ENCODE measurements at places on chromosomes 2 and 18. TPM values are rescaled to one million over a fixed set of nuclear protein-coding genes. Genes with fewer than 3 reads are reported as not detected.

- H3K27me3 ChIP-seq: peaks cover 54% of the 10 kb centered on the region
- DNase-seq: no peak
- no peaks in the 10 kb centered on the region for H3K4me1 ChIP-seq
- H3K36me3 ChIP-seq: no peaks in the 10 kb centered on the region
These were observed 9.2 kb downstream of the POU3F3 start for GRCh38 chr2:104863146-104863467.

Gene UCN
- total RNA-seq: 7.8 TPM

GRCh38 chr2:33607251-33607721 is 8.2 kb upstream of the FAM98A start:
- no peaks in the 10 kb centered on the region for H3K27me3 ChIP-seq
- H3K4me3 ChIP-seq: no peak overlapping the region
- no peak overlapping the region for H3K27ac ChIP-seq
- no peaks in the 10 kb centered on the region for H3K36me3 ChIP-seq
- H3K4me1 ChIP-seq: no peaks in the 10 kb centered on the region

DNA sequence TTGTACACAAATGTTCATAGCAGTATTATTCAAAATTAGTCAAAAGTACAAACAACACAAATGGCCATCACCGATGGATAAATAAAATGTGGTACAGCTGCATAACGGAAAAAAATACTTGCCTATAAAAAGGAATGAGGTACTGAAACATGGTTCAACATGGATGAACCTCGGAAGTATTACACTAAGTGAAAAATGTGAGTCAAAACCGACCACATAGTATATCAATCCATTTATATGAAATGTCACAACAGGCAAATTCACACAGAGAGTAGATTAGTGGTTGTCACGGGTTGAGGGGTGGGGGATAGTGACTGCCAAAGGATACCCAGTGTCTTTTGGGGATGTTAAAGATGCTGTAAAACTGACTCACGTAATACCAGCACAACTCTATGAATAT is 3.5 kb downstream of the SS18 start:
- DNase-seq: no peak
- H3K4me1 ChIP-seq: peaks cover 18% of the 10 kb centered on the region
- H3K27me3 ChIP-seq: no peaks in the 10 kb centered on the region

Gene CDKL4
- total RNA-seq: not detected

DNA sequence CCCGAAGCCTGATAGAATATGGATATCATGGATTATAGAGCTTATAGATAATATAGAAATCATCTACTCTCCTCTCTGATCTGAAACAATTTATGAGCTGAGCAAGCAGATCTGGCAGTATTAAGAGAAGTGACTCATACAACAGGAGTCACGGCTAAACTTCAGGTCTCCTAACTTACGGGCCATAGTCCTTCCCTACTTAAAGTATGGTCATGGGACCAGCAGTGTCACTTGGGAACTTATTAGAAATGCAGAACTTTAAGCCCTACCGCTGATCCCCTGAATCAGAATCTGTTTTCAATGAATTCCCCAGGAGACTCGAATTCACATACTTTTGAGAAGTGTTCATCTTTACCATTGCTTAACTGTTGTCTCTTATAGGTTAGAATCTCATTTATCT is 195.7 kb upstream of the FANCL start:
- no peaks in the 10 kb centered on the region for H3K36me3 ChIP-seq
- H3K27ac ChIP-seq: no peak overlapping the region
- no peak overlapping the region for H3K4me3 ChIP-seq
- DNase-seq: no peak

Gene CXCR2
- 0.46 TPM for total RNA-seq

- no peaks in the 10 kb centered on the region for H3K36me3 ChIP-seq
- peaks cover 4% of the 10 kb centered on the region for H3K4me1 ChIP-seq
- DNase-seq: no peak
- H3K4me3 ChIP-seq: no peak overlapping the region
- peaks cover 44% of the 10 kb centered on the region for H3K27me3 ChIP-seq
- H3K27ac ChIP-seq: no peak overlapping the region
These were observed 171.5 kb downstream of the CELF4 start for GRCh38 chr18:37393945-37394609.

- DNase-seq: no peak
- no peak overlapping the region for H3K27ac ChIP-seq
- no peak overlapping the region for H3K4me3 ChIP-seq
- H3K36me3 ChIP-seq: no peaks in the 10 kb centered on the region
- H3K4me1 ChIP-seq: no peaks in the 10 kb centered on the region
These were observed 384.3 kb downstream of the METTL4 start for GRCh38 chr18:2186967-2187366.

DNA sequence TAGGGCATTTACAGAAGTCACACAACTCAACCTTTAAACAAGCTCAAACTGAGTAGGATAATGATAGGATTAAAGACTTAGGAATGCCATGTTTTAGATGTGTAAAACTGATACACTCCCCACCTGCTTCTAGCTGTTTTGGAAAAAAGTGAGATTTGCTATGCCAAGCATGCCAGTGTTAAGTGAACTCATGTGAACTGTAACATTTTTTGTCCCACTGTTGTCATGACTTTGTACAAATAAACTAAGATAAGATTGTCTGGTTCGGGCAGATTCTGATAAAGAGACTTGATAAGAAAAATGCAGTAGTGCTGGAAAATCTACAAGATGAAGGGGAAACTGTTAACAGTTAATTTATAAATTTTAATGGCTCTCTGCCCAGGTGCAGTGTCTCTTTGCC is 66.5 kb downstream of the GLS start:
- no peak for DNase-seq
- peaks cover 6% of the 10 kb centered on the region for H3K4me1 ChIP-seq
- no peaks in the 10 kb centered on the region for H3K27me3 ChIP-seq
- peak overlapping the region; percentile 65 for H3K27ac ChIP-seq

Gene ARHGAP25
- total RNA-seq: 103 TPM

GRCh38 chr2:128607911-128608506 is 289.3 kb upstream of the HS6ST1 start:
- H3K27me3 ChIP-seq: peaks cover 15% of the 10 kb centered on the region
- H3K4me1 ChIP-seq: no peaks in the 10 kb centered on the region
- no peak for DNase-seq
- H3K4me3 ChIP-seq: no peak overlapping the region
- H3K27ac ChIP-seq: no peak overlapping the region
- no peaks in the 10 kb centered on the region for H3K36me3 ChIP-seq

DNA sequence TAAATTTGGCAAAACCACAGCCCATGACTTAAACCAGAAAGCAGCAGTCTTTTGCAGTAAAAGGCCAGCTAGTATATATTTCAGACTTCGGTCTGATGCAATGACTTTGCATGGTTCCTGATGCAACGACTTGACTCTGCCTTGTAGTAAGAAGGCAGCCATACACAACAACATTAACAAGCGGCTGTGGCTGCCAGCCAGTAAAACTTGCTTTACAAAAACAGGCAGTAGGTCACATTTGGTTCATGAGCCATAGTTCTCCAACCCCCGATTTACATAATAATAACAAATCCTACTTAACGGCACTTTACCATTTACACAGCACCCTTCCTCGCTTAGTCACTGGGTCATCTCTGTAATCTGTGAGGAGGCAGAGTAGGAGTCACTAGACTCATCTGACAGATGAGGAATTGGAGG is 410.3 kb downstream of the LRATD1 start:
- DNase-seq: no peak
- peaks cover 8% of the 10 kb centered on the region for H3K27me3 ChIP-seq
- H3K27ac ChIP-seq: no peak overlapping the region
- H3K4me3 ChIP-seq: no peak overlapping the region
- no peaks in the 10 kb centered on the region for H3K4me1 ChIP-seq
- no peaks in the 10 kb centered on the region for H3K36me3 ChIP-seq

Gene TTLL4
- 20.1 TPM for total RNA-seq

DNA sequence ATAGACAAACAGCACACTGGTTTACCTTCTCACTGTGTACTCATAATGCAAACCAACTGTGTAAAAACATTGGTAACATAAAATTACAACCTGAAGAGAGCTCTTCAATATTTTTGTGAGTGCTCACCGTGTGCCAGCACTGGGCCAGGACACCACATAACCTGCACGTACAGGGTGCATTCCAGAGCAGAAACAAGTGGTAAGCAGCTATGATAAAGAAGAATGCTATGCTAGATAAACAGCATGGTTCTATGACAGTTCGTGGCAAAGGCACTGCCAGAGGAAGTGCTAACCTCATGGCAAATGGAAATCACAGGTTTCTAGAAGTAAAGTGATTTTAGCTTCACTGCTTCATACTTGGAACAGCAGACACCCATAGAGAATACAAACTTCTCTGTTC is 343.5 kb downstream of the MTX2 start:
- H3K4me1 ChIP-seq: no peaks in the 10 kb centered on the region
- H3K27ac ChIP-seq: no peak overlapping the region
- no peaks in the 10 kb centered on the region for H3K27me3 ChIP-seq
- DNase-seq: no peak
- H3K36me3 ChIP-seq: no peaks in the 10 kb centered on the region
- no peak overlapping the region for H3K4me3 ChIP-seq

DNA sequence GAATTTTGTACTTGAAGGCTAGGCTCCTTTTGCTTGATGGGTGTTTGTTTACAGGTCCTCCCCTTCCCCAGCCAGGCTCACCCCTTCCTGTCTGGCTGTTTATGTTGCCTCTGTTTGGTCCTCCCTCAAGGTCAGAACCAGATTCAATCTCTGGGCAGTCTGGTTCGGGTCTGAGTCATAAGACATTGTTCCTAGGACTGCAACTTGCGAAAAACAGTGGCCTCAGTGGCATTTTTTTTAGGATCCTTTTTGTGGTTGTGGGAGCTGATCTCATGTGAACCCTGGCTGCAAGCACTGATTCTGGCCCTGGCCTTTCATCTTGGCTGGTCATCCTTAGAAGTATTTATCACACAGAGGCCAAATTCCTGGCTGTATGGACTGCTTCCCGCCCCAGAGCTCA is 370.4 kb downstream of the CLIP4 start:
- no peak overlapping the region for H3K4me3 ChIP-seq
- H3K4me1 ChIP-seq: no peaks in the 10 kb centered on the region
- H3K27me3 ChIP-seq: peaks cover 5% of the 10 kb centered on the region

DNA sequence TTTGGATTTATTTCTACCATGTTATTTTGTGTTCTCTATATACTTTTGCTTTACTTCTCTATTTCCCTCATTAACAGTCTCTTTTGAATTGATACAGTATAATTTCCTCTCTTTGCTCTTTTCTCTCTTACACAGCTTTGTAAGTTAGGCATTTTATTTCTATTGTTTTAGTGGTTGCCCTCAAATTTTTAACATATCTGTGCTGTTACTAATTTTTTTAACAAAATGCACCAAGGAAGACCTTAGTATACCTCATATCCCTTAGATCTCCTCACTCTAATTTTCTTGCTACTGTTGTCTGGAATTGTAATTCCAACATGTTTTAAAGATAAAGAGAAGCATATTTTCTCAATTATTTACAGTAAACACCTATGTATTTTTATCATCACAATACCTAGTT is 416.8 kb upstream of the SLC14A2 start:
- H3K4me3 ChIP-seq: no peak overlapping the region
- H3K36me3 ChIP-seq: no peaks in the 10 kb centered on the region
- DNase-seq: no peak
- no peaks in the 10 kb centered on the region for H3K4me1 ChIP-seq

Gene CYP27A1
- total RNA-seq: 0.60 TPM

Gene GPR55
- 5.7 TPM for total RNA-seq

DNA sequence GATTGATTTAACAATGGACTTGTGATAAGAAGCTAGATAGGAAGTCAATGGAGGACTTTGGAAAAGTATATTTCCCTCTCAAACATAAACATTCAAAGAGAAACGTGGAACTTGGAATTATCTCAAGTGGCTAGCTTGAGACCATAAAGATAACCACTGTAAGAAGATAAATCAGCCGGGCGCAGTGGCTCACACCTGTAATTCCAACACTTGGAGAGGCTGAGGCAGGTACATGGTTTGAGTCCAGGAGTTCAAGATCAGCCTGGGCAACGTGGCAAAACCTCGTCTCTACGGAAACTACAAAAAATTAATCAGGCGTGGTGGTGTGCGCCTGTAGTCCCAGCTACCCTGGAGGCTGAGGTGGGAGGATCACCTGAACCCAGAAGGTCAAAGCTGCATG is 405.9 kb upstream of the ACVR2A start:
- no peaks in the 10 kb centered on the region for H3K36me3 ChIP-seq
- no peak overlapping the region for H3K4me3 ChIP-seq
- no peak overlapping the region for H3K27ac ChIP-seq

Gene PAX3
- not detected for total RNA-seq

Measured in T-cell (primary cell).